ENCODE measurements at places on chromosomes 5 and 9.

DNA sequence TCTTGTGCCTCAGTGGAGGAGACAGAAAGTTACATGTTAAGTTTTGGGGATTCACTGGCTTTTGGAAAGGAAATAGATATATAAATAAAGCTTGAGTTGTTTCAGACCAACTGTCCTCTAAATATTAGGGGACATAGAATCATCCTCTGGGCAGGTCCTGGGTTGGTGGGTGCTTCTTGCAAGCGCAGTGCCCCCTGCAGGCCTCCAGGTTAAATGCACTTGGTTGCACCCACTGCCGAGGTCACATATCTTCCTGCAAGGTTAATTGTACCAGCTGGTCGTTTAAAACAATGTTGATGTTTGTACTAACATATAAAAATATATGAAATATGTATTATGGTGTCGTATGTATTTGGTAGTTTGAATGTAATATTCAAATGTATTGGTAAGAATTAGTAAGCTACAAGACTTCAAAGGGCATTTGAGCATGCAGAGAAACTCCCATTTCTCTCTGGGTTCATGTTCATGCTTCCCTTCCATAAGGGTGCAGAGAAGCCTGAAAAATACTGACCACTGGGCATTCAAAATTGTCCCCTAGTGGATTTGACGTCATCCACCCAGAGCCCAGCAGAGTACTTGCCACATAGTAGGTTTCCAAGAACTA is 87.0 kb downstream of the ZNF618 start:
- DNase-seq, result peak; percentile 48

GRCh38 chr5:15889001-15889400 is 290.6 kb downstream of the MARCHF11 start:
- peak; percentile 61 for DNase-seq

GRCh38 chr5:152978141-152978835 is 512.2 kb upstream of the GRIA1 start:
- DNase-seq, result no peak

DNA sequence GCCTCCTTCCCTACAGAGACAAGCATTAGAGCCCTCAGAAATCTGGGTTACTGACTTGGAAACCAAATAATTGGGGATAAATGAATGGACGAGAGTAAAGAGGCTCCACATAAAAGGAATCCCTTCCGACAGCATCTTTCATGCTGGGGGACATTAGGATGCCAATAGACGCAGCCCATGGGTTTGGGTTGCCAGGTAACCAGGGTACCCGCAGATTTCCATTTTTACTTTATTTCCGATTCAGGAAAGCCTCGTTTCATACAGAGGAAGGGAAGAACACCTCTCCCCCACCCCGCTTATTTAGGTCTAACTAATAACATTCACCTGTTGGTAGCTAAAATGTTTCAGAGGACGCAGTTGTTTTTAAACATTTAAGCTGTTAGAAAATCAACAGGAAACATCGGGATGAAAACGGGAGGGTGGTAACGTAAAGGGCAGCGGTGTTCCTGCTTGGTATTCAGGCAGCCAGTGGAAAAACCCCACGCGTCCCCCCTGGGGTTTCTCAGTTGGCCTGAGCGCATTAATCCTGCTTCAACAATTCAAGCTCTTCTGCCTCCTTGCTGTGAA is 179.5 kb downstream of the YTHDC2 start:
- DNase-seq, result no peak

- DNase-seq, result no peak
Observed at GRCh38 chr9:8206720-8207119, 407.1 kb upstream of the DMAC1 start.

- no peak for DNase-seq
Observed at GRCh38 chr5:80215523-80215922, 40.3 kb downstream of the SERINC5 start.

GRCh38 chr9:969310-970150 is 6.9 kb upstream of the DMRT3 start:
- no peak for DNase-seq

DNA sequence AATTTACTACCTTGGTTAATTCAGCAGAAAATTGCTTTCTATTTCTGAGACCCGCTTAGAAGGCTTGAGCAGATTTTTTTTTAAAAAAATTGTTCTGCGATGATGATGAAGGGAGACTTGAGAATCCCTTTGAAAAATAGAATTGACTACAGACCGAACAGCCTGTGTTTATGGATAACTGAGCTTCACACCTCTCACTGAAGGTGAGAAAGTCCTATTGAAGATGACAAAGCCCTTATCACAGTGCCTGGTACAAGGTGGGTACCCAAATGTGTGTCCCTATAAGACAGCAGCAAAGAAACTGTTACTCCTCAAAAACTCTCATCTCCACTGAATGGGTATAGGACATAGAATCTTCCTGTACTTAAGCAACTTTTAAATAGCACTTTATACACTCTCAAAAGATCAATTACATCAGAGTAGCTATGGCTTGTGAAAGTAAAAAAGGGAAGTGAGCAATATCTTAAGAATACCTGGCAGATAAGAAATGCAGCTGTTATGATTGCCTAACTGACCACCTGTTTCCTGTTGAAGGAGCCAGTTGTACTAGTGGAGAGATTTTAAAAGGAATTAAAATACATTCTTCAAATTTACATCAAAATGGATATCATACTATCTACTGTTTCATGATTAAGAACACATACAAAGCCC is 419.7 kb downstream of the CHSY3 start:
- peak; percentile 12 for DNase-seq

- DNase-seq, result no peak
Observed at GRCh38 chr9:93303258-93303771, 119.4 kb downstream of the WNK2 start.

- no peak for DNase-seq
Observed at GRCh38 chr9:136247947-136248637, 2.5 kb upstream of the QSOX2 start.

DNA sequence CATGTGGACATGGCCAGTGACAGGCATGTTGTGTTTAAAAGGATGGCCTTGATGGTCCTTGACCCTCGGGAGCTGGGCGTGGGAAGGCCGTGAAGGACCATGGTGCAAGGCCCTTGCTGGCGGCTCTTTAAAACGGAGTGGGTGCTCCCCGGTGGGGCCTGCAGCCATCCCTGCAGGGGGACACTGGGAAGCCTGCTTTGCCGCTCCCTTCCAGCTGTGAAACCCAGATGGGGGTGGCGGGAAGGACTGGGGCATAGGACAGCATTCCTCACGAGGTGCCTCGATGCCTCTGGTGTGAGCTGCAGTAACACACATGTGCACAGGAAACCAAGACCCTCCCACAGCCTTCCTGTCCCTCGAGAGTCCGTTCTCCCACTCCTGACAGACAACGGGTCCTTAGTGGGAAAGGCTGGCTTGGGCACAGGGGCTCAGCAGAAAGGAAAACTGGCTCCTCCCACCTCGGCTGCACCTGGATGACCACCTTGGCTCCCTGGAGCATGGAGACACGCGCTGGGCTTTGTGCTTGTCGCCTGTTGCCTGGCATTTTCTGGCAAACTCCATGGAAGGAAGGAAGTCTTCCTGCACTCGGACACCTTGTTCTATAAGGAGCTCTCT is 30.3 kb upstream of the IRX4 start:
- no peak for DNase-seq

- DNase-seq, result peak; percentile 79
Observed at GRCh38 chr9:72586388-72587130, 65.2 kb downstream of the TMC1 start.

All from kidney tubule cell (primary cell).